ENCODE measurements at places on chromosomes 7 and 10. TPM values are rescaled to one million over a fixed set of nuclear protein-coding genes. Genes with fewer than 3 reads are reported as not detected.

DNA sequence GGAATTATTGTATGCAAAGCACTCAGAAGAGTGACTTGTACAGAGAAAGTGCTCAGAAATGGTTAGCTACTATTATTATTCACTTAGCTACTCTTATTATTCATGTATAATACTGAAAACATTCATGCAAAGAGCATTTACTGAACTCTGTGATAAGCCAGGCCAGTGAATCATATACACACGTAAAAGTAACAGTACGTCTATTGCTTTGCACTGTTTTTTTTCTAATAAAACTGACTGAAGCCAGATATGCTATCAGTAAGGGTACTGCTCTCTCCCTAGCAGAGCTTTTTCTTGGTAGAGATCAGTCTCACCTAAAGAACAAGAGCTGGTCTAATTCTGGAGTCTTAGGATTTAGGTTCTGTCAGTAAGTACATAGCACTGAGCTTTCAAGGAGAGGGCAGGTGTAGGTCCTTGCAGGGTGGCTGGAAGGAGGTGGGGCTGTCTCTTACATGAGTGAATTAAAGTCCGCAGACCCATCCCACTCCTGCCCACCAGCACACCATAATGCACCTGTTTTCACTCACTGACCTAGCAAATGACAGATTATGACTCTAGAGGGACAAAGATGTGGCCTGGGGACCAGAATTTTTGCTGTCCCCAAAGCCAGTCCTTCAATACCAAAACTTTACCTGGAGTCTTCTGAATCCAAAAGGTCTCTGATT lies 145.9 kb downstream of the ARID5B start:
- DNase-seq: no peak
- H3K4me1 ChIP-seq: peaks cover 95% of the 10 kb centered on the region
- peak overlapping the region; percentile 93 for H3K4me3 ChIP-seq
- no peaks in the 10 kb centered on the region for H3K27me3 ChIP-seq

PRKAR2B gene
- 1.6 TPM for total RNA-seq

HTR7 gene
- total RNA-seq: 0.09 TPM

- H3K4me1 ChIP-seq: no peaks in the 10 kb centered on the region
- no peak overlapping the region for H3K27ac ChIP-seq
- H3K36me3 ChIP-seq: peaks cover 1% of the 10 kb centered on the region
- no peaks in the 10 kb centered on the region for H3K27me3 ChIP-seq
Measured at GRCh38 chr7:50431316-50431715, 18.8 kb downstream of the FIGNL1 start.

GRCh38 chr7:157715938-157716280 lies 379.1 kb downstream of the DNAJB6 start:
- H3K27me3 ChIP-seq: peaks cover 6% of the 10 kb centered on the region
- H3K36me3 ChIP-seq: no peaks in the 10 kb centered on the region
- H3K27ac ChIP-seq: no peak overlapping the region
- H3K4me1 ChIP-seq: no peaks in the 10 kb centered on the region
